ENCODE measurements at places on chromosomes 5 and 9. TPM values are rescaled to one million over a fixed set of nuclear protein-coding genes. Genes with fewer than 3 reads are reported as not detected.

Gene TPPP
- polyA plus RNA-seq, result 0.19 TPM

- DNase-seq, result no peak
These were observed 102.0 kb downstream of the TRIM32 start for GRCh38 chr9:116789081-116789480.

DNA sequence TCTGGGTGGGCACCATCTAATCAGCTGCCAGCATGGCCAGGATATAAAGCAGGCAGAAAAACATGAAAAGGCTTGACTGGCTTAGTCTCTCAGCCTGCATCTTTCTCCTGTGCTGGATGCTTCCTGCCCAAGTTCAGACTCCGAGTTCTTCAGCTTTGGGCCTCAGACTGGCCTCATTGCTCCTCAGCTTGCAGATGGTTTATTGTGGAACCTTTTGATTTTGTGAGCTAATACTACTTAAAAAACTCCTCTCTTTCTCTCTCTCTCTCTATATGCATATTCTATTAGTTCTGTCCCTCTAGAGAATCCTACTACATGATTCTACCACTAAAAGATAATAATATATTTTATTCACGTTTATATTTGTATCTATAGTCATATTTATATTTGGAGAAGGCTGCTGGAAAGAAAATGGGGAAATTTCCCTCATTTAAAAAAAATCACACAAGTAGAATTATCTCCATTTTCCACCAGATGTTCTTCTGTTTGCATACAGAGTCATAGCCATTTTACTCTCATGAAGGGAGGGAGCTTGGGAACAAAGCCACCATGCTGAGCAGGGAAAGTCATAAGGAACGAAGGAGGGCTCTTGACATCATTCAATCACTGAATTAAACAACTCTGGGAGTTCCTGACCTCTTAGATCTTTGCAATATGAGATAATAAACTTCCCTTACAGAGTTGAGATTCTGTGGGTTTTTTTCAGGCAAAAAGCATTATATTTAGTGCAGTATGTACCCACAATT is 1137.4 kb upstream of the CDH18 start:
- DNase-seq, result no peak

GRCh38 chr5:159420940-159421339 is 90.7 kb upstream of the IL12B start:
- DNase-seq, result no peak

DNA sequence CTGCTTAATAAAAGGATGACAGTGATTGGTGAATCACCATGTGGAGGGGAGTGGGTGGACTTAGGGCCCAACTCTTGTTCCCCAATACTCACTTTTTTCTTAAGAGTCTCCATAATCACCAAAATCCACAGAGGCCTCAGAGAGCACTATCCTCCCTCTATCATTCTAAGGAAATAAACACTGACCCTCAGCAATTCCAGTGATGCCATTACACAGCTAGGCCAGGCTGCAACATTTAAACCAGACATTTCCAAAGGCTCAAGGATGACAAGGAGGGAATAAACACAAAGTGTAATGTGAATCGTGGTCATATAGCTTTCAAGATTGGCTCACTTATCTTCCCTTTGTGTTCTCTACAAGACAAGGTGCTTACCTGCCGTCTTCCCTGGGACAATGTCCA is 2.4 kb upstream of the ARSI start:
- no peak for DNase-seq

DNA sequence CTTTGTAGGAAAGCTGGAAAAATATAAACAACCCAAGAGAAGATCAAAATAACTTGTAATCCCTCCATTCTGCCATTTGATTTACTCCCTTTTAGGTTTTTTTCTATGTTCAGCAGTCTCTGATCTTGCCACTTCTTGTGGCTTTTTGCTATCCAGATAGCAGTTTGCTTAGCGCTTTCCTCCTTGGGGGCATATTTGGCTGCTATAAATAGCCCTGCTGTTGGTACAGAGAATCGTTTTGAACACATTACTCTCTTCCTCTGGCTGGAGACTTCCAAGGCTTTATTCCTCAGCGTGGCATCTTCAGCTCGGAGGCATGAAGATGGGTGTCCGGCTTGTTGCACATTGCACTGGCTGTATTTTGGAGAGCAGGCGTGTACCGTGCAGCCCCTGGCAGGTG is 38.6 kb downstream of the HMCN2 start:
- DNase-seq, result no peak

GRCh38 chr9:35679766-35680330 is 6.1 kb downstream of the CA9 start:
- no peak for DNase-seq

Gene ORM2
- polyA plus RNA-seq, result not detected
